SHP77 (cell line): ENCODE measurements at places on chromosomes 2 and 18.

DNA sequence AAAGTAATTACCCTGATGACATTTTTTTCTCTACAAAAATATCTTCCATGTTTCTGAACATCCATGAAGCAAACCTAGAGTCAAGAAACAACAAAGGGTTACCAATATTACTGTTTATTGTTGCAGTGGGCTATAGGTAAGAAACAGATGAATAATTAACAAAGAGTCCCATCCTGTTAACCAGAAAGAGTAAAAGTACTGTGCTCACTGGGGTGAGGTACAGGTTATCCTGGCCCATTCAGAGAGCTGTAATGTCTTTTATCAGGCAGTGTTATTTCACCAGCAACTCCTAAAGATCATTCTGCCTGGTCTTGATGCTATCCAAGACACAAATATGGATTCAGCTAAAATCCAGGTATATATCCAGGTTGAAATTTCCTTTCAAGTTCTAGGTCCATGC, 754.9 kb downstream of the SATB2 start:
- DNase-seq: no peak

- DNase-seq: no peak
Measured at GRCh38 chr2:36562240-36562639, 35.7 kb downstream of the FEZ2 start.

- DNase-seq: no peak
Measured at GRCh38 chr18:3653263-3653850, 203.4 kb downstream of the TGIF1 start.

DNA sequence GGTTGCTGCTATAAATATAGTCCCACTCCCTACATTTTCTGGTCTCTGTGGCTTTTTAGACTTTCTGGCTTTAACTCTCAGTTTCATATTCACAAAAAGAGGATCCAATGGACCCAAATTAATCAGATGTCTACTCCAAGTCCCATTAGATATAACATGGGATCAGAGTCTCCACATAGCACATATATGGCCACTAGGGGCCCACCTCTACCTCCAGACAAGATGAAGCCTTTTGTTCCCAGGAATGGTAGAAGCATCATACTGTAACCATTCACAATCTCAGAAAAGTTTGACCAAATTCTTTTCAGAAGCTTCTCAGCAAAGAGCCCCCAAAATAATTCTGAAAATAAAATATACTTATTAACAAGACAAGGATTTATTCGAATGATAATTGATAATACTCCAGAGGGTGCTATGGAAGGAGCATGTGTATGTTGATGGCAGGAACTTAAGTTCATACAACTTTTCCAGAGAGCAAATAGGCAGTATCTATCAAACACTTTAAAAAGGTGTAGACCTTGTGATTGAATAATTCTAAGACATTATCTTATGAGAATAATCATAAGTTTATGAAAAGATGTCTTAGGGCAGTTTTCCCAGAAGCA, 382.3 kb upstream of the CRIM1 start:
- DNase-seq: no peak

DNA sequence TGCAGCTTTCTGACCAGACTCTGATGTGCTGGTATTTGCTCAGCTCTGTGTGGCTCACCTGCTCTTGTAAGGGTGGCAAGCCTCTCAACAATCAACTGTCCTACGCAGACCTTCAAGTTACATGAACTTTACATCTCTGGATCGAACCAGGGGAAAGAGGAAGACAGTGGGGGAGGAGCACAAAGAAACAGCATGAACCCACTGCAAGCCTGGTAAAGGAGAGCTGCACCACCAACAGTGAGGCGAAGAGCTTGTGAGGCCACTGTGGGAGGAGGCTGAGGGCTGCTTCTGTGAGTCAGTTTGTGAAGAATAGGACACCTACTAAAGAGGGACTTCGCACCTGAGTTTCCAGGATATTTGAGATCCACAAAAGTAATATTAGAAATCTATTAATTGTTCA, 18.8 kb upstream of the FAM110C start:
- DNase-seq: no peak

GRCh38 chr2:210568108-210568507, 11.7 kb downstream of the CPS1 start:
- DNase-seq: no peak

GRCh38 chr2:11581124-11581796, 47.4 kb downstream of the GREB1 start:
- no peak for DNase-seq

DNA sequence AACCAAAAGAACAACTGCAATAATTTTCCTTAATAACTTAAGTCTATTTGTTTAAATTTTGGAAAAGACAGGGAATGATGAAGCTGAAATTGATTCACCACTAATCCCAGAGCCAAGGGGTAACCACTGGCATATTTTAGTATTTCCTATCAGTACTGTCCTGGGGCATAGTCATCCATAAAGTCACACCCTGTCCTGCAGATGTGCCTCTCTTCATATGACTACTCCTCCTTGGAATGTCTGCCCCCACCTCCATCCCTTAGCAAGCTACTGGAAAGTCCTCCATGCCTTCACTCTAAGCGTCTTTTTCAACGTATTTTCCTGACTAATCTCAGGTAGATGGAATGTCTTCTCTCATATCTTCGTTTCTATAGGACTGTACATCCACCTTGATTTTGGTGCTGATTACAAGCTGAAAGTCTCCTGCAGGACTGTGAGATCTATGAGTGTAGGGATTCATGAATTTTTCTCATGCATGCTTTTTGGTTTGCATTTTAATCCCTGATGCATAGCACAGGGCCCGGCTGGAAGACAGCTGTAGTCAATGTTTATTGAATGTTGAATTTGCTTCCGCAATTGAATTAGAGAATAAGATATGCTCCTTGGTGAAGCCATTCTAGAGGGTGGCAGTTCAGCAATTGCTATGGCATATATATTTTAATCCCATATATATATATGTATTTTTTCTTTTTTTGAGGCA, 85.6 kb downstream of the MOGAT1 start:
- no peak for DNase-seq

GRCh38 chr2:43041661-43042360, 184.6 kb downstream of the ZFP36L2 start:
- DNase-seq: no peak
